AG09319 (cell line): ENCODE measurements at places on chromosomes 2 and 18.

GRCh38 chr18:32469691-32470459, 807 bp downstream of the GAREM1 start:
- DNase-seq, result no peak

DNA sequence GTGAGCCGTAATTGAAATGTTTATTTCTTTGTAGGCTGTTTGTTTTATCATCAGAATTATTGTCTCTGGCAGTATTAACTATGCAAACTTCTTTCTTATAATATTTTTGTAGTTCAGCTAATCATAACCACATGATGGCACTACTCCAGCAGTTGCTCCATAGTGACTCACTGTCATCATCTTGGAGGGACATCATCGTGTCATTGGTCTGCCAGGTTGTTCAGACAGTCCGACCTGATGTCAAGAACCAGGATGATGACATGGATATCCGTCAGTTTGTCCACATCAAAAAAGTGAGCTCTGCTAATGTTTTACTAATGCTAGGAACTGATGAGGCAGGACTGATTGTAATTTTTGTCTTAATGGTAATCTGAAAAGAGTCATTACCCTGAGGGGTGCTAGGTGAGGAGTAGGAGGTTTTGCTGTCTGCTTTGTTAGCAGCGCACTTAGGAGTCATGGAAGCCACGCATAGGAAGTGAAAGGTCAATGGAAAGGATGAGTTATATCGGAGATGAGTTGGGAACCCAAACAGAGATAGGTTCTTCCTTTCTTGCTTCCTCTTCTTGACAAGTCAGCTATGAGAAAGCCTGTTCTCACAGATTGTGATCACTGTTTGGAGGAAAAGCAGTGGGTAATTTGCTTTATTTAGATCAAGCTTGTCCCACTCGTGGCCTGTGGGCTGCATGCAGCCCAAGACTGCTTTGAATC, 49.2 kb downstream of the PIKFYVE start:
- peak; percentile 18 for DNase-seq

DNA sequence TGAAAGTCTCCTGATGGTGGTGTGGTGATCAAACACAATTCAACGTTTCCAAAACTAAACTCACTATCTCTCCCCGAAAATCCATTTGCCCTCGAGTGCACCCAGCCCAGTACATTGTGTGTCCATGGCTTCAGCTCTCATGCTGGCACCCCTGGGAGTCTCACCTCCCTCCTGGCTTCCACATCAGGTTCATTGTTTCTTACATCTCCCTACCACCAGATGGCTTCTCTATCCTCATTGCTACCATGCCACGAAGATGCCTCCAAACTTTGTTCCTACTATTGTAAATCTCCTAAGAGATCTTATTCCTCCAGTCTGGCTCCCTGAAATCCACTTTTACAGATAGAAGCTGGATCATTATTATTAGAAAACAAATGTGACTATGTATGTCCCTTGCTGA, 197.0 kb downstream of the MYT1L start:
- no peak for DNase-seq

DNA sequence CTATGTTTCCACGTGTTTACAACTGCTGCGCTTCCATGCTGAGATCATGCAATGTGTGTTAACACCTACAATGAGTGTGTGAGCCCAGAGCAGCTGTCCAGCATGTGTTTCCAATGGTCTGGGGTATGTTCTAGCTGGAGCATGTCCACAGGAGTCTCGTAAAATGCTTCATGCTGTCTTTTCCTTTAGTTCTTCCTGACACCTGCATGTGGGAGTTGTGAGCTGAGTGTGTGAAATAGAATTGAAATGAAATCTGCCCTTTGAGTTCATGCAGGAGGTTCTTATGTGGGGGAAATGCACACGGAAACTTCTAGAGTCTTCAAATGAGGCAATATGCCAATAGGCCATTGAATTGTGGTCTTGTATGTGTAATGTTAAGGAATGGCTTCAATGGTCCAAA, 205.1 kb downstream of the RND3 start:
- DNase-seq, result no peak

DNA sequence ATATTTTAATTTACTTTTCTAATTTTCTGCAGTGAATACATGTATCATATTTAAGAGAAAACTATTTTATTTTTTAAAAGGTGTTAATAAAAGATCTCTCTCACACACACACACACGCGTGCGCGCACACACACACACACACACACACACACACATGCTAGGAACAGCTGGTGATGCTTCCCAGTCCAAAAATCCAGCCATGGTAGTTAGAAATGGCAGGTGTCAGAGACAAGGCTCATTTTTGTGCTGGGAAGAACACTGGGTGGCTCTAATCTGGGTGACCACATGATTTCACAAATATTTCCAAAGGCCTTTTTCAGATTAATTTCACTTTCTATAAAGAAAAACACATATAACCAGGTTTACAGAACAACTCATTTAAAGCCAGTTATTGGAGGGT, 104.5 kb upstream of the NCK2 start:
- DNase-seq, result no peak

DNA sequence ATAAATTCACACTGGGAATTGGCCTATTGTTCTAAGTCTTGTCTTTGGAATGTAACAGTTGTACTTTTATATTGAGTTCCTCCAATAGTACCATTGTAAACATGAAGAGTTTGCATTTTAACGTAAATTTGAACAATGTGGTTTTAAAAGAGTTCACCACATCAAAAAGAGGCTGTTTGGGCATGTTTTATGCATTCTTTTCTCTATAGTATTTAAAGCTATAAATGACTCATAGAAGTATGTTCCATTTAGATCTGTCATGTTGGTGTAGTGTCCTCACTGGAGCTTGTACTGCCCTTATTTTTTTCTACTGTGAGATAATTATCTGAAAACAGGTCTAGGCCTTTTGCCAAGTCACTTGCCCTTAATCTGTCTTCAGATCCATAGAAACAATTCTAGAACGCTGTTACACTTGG, 141.9 kb downstream of the RHBDD1 start:
- DNase-seq, result no peak

DNA sequence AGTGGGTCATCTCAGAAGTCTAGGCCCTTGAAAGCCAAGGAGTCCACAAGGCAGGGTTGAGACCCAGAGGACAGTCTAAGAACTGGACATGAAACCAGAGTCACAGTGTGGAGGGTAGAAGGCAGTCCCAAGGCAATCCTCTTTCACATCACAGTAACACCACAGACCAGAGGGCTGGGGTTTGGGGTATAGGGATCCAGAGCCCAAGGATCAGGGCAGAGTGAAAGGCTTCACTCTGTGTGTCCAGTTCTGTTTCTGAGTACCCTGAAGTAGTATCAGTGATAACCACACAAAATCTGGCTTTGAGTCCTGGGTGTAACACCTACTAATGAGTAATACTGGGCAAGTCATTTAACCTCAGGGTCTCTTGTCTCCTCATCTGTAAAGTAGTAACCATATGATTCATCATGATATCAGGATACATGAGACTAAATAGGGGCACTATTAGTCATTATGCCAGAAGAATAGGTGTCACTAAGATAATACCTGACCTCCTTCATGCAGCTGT, 91.0 kb downstream of the ICA1L start:
- DNase-seq, result no peak

- DNase-seq, result no peak
These were observed 66.9 kb downstream of the EMX1 start for GRCh38 chr2:72984172-72984671.

DNA sequence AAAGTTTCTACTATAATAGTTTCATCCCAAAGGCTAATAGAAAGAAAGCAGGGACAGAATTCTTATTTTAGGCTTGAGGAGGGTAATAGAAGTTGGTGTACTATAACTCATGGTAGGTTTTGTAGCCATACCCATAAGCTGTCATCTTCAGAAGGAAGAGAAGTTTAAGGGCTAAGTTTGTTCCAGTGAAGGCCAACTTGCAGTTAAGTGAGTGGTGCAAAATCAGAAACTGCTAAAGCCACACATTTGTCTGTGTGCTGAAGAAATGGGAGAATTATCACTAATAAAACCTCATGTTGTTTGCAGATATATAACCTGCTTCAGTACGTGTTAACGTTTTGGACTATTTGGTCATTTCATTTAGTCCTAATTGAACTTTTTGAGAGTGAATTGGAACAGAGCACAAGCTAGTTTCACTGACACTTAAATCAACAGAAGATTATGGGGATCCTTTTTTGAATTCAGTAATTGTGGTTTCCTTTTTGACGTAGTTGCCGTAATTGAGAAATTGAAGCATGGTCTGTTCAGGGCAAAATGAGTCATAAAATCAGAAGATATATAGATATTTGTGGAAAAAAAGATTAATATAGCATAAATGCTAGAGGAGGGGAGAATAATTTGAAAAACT, 69.1 kb downstream of the PHLPP1 start:
- no peak for DNase-seq

- no peak for DNase-seq
These were observed 48.4 kb downstream of the HK2 start for GRCh38 chr2:74882299-74882687.

DNA sequence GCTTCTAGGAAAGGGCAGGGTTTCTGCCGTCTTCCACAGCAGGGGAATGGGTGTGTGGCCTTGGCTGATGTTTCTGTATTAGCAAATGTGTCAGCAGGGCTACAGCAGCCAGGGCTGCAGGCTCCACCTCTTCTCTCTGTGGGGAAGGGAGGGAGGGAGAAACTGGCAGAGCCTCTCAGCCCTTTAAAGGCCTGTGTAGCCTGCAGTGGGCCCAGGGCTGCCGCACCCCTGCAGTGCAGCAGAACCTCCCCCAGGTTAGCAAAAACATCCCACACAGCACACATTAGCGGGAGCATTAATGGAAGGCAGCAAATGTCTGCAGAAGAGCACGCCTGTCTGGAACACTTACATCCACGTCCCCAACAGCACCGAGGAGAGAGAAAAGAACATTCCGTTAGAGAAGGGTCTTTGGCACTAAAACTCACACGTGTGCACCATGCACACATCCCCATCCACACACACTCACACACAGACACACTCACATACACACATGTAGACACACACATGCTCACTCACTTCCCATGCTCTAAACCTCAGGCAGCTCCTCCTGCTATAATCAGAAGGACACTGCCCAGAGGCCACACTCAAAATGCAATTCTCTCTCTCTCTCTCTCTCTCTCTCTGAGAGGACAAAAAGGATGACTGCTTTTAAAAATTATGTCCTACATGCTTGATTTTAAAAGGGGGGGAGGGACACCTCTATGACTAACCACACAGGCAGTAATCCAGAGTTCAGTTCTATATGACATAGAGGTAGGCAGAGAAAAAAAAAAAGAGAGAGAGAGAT, 24.1 kb downstream of the MRPL35 start:
- DNase-seq, result no peak

GRCh38 chr2:23149777-23150176, 235.2 kb upstream of the KLHL29 start:
- DNase-seq, result no peak

DNA sequence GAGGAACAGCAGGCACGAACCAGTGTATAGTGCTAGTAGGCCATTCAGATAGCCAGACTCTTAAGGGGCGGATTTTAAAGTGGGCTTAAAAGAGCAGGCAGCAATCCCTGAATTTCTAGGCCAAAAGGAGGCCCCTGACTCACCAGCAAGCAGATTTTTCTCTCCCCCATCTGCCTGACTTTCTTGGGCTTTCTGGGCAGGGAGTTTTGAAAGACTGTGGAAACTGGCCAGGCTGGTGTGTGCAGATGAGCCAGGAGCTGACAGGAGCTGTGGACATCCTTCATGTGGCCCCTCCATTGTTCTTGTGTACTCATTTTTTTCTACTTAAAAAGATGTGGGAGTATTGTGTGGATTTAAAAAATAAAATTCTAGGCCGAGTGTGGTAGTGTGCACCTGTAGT, 59.0 kb downstream of the GLI2 start:
- DNase-seq, result no peak

DNA sequence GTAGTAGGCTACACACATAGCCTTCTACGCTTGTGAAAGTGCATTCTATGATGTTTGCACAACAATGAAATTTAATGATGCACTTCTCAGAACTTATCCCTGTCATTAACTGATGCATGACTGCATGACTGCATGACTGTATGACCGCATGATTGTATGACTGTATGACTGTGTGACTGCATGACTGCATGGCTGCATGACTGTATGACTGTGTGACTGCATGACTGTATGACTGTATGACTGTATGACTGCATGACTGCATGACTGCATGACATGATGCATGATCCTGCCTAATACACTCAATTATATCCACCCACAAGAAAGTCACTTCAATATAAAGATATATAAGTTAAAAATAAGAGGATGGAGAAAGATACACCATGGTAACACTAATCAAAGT, 365.4 kb upstream of the FSIP2 start:
- DNase-seq, result no peak

DNA sequence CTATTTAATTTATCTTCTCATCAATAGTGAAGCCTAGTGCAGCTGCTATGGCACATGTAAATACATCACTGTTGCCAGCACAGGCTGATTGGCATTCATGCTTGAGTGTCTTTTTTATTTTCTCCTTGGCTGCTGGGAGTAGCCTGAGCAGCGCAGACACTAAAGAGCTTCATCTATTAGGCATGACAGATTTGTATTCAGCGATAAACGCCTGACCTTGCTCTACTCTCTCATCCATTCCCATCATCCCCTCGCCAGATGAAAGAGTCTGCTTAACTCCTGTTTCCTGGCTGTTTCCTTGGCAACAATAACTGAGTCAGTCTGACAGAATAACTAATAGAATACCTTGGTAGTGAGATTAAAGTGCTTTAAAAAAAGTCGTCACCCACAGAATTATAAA, 753.6 kb downstream of the DCC start:
- no peak for DNase-seq

DNA sequence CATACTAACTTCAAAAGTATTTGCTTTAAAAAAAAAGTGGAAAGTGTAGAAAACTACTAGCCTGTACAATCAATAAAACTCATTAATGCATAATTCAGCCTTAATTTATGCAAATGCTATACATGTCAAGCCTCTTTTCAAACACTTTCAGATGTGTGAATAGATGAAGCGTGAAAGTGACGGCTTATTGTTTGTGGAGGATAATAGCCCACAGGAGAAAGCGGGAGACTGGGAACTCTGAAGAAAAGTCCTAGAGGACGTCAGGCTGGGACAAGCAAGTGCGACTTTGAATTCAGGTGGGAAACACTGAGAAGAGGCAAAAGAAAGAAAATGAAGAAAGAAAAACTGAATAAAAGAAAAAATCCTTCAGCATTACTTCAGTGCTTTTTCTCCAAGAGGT, 108.5 kb downstream of the STK39 start:
- DNase-seq, result no peak

GRCh38 chr2:1518867-1519530, 105.7 kb downstream of the TPO start:
- no peak for DNase-seq

- DNase-seq, result no peak
These were observed 95.7 kb upstream of the BOD1L2 start for GRCh38 chr18:57051021-57051656.
